ENCODE measurements at places on chromosomes 5 and 9.

GRCh38 chr5:2204366-2205184 is 321.9 kb upstream of the IRX4 start:
- no peak for DNase-seq

DNA sequence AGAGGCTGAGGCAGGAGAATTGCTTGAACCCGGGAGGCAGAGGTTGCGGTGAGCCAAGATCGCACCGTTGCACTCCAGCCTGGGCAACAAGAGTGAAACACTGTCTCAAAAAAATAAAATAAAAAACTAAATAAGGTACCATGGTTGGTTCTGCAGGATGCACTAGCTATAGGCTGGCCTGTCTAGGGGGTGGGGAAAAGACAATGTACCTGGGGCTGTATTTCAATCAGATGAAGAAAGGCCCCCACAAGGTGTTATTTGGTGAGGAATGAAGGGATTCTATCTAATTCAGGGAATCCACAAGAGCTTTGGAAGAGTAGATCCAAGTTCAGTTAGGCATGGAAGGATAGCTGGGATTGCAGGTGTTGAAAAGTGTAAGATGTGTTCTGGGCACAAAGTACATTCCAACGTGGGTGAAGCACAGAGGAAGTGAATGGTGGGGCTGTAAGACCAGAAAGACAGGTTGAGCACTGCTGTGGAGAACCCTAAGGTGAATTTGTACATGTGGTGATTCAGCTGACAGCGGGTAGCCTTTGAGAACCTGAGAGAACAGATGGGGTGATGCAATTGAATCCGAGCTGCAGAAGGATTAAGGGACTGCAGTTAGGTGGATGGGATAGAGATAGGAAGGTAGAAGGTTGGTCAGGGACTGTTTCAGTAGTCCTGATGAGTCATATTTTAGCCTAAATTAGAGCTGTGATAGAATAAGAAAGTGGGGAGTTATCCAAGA is 71.8 kb downstream of the CAST start:
- peak; percentile 20 for DNase-seq

GRCh38 chr5:34412736-34413135 is 243.4 kb upstream of the RAI14 start:
- peak; percentile 26 for DNase-seq

DNA sequence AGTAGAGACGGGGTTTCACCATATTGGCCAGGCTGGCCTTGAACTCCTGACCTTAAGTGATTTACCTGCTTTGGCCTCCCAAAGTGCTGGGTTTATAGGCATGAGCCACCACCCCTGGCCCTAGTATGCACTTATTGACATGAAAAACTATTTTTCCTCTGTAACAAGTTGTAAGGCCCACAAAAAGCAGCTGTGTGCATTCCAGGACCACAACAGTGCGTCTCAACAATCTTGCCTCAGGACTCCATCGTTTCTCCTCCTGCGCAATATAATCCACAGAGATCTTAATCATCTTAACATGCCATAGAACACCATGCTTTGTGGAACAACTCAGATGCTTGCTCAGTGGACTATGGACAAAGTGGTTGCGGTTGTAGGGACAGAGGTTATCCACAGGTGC is 10.2 kb downstream of the OR2V1 start:
- DNase-seq, result no peak

DNA sequence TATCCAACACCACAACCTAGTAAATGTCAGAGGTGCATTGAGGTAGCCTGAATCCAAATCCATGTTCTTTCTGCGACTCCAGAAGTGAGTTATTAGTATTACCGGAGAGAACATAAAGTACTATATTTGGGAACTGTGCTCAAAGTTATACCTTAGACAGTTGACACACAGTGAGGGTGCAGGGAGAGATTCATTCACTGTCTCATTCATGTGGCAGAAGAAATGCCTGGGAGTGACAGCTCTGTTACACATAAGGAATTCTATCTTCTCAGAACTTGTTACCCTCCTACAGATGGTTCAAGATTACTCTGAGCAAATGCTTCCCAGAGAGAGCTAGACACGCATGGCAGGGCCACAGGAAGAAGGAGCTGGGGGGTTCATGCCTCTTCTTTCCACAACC is 103.0 kb downstream of the ATP10B start:
- no peak for DNase-seq

DNA sequence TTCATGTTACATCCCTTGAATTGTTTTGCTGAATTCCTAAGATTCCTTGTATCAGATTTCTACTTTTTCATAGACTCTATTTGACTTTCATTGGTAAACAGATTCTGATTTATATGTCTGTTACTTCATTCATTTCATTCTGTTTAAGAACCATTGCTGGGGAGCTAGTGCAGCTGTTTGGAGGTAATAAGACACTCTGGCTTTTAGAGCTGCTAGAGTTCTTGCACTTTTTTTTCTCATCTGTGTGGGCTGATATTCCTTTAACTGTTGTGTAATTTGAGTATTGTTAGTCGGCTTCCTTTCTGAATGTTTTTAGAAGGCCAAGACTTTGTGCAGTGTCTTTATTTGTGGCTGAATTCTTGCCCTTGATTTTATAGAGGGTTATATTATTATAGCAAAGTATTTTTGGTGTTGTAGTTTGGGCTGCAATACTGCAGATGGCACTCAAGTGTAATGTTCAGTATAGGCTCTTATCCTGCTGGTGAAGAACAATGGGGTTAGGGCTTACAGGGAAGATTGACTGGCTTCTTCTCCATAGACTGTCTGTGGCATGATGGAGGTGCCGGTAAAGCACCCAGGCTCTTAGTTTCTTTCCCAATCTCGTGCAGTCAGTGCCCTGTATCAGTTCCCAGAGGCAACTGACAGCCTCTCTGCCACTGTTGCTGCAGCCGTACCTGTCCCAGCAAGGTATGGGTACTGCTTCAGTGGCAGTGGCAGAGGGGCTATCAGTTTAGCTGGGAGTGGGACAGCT is 162.2 kb downstream of the OXCT1 start:
- peak; percentile 71 for DNase-seq

DNA sequence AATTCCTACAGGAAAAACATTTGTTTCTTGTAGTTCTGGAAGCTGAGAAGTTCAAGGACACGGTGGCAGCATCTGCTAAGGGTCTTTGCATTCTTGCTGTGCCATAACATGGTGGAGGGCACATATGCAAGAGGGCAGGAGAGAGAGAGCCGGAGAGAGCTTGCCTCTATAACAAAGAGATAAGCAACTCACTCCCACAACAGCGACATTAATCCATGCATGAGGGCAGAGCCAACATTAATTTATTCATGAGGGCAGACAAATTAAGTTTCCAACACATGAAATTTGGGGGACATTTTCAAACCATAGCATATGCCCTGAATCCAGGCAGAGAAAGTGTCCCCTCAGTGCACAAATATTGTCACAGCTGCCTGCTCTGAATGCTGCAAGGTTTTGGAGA is 4.4 kb upstream of the GTF3C5 start:
- no peak for DNase-seq

DNA sequence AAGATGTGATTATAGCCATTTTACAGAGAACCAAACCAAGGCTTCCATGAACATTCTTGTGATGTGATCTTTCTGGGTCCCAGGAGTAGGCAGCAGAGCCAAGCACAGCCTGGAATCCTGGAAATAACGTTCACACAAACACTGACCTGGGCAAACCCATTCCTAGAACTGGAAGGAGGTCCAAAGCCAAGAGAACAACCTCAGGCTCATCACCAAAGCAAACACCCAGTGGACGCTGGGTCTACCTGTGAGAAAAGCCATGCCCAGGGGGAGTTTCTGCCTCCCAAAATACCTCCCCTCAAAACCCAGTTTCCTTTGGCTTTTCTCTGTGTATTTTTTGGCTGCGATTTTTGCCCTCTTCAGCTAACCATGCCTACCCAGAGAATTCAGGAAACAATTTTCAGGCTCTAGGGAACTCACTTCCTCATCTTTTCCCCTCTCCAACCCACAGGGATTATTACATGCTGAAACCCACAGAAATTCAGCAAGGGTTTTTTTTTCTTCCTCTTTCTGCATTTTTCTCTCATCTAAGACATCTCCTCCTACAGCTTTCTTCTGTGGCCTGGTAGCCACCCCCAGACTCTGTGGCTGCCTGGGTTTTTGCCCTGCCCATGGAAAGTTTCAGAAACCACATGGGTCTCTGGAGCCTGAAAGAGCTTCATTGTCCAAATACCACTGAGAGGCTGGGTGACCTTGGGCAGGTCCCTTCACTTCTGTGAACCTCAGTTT is 75.0 kb downstream of the TNC start:
- peak; percentile 52 for DNase-seq

DNA sequence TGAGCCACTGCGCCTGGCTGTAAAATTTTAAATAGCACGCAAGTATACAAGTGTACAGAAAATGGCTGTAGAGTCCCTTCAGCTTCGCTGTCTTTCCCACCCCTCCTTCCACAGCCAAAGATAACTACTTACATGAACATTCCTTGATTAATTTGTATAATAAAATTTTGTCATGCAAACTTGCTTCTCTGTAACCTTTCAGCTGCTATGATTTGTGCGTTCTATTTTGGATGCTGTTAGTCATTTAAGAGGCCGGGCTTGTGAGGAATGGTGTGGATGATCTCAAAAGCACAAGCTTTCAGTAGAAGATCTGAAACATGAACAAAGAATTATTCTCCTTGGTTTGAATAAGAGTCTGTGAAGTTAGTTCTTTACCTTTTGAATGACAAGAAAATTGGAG is 115.0 kb upstream of the TLE1 start:
- no peak for DNase-seq

DNA sequence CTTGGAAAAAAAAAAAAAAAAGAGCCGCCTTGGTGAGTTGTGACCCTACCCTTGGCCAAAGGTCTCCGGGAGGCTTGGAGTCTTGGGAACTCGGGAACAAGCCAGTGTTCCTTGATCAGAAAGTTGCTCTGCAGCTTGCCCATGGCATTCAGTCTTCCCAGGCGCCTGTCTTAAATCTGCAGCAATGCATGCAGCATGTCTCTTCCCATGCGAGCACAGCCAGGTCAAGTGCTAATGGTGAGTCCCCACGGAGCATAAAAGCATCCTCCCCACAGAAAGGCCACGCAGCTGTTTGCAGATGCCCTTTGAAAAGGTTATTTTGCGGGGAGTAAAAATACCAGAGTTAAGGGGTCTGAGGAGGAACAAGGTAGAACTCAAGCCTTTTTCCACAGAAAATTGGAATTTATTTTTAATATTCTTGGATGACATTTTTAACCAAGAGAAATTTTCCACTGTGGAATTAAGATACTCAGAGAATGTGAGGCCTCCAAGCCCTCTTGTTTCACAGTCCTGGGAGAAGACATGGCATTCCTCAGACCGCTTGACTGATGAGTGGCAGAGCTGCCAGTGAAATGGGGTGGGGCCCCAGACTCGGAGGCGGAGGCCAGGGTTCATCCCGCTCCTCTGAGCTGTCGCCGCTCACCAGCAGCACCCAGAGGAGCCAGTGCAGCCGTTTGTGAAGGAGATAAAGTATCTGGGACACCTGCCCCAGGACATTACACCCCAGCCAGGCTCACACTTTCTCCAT is 81.6 kb downstream of the CYFIP2 start:
- no peak for DNase-seq

DNA sequence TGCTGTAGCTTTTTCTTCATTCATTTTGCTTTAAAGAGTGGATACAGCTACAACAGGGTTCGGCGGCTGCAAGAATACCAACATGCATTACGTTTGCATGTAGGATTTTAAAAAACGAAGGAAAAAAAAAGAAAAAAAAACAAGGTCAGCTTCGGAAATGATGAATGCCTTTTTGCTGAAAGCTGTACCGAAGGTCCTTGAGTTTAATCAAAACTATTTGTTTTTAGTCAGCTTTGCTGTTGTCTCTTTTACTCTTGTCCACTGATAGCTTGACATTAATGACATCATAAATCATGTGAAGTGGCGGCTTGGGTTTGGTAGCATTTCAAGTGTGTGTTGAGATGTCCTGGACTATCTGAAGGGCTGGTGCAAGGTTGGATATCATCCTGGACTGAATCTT is 779.1 kb downstream of the NR2F1-AS1 start:
- DNase-seq, result peak; percentile 33

DNA sequence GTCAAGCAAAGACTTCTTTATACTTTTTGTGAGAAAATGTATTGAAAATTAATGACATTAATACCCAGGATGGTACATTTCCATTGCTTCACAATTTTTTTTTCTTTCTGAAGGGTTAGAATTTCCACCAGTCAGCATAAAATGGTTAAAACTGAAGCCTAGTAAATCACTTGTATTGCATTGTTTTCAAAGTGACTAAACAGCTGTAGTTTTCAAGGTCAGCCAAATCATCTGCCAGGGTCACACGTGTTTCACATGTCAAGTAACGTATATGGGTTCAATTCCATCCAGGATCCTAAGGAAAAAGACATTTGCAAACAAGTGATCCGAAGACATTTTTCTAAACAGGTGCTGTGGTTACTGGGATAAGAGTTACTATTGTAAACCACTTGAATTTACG is 574.2 kb downstream of the RAB3C start:
- DNase-seq, result no peak

DNA sequence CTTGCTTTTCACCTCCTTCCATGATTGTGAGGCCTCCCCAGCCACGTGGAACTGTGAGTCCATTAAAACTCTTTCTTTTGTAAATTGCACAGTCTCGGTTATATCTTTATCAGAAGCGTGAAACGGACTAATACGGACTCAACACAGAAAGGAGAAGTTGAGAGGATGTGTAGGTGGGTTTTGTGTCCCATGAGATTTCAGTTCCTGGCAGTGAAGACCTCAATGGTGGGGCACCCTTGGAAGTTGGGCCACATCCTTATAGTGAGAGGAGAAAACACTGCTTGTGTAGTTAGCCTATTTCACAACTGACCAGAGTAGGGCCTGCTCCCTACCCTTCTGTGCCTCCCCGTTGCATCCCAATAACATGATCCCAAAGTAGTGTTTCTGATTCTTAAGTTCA is 98.9 kb upstream of the TNC start:
- DNase-seq, result no peak

GRCh38 chr5:127801751-127802476 is 98.7 kb downstream of the CCDC192 start:
- peak; percentile 54 for DNase-seq

GRCh38 chr9:2697492-2697891 is 19.8 kb upstream of the KCNV2 start:
- DNase-seq, result no peak

- peak; percentile 33 for DNase-seq
These were observed 33.4 kb upstream of the TGFBR1 start for GRCh38 chr9:99071313-99072039.

GRCh38 chr9:98657897-98658296 is 50.8 kb downstream of the GABBR2 start:
- no peak for DNase-seq

GRCh38 chr5:37615184-37615583 is 224.7 kb downstream of the GDNF start:
- DNase-seq, result peak; percentile 94

GRCh38 chr5:176535101-176535663 is 2.0 kb downstream of the RNF44 start:
- DNase-seq, result peak; percentile 12

GRCh38 chr5:164742025-164742424 is 1236.6 kb downstream of the MAT2B start:
- DNase-seq, result no peak

GRCh38 chr9:109143881-109144562 is 23.0 kb downstream of the FRRS1L start:
- DNase-seq, result peak; percentile 14

Measured in astrocyte of the spinal cord (primary cell).